ENCODE measurements at places on chromosomes 1 and 21.

DNA sequence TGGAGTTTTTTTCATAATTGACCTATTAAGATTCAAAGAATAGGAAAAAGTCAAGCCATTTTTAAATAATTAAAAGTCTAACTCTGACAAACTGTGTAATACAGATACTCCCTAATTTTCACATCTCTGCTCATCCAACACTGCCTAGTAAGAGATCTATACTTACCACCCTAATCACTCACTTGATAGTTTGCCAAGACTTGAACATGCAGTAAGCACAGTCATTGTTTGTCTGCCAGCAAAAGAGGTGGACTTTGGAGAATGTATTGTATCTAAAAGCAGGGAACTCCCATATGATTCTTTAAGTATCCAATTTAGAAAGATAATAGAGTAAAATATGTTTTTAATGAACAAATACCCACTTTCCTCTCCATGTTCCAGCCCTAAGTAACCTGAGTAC is 15.5 kb downstream of the TMEM59 start:
- DNase-seq, result no peak

GRCh38 chr1:67273591-67273990 is 34.1 kb upstream of the IL12RB2 start:
- DNase-seq, result no peak

DNA sequence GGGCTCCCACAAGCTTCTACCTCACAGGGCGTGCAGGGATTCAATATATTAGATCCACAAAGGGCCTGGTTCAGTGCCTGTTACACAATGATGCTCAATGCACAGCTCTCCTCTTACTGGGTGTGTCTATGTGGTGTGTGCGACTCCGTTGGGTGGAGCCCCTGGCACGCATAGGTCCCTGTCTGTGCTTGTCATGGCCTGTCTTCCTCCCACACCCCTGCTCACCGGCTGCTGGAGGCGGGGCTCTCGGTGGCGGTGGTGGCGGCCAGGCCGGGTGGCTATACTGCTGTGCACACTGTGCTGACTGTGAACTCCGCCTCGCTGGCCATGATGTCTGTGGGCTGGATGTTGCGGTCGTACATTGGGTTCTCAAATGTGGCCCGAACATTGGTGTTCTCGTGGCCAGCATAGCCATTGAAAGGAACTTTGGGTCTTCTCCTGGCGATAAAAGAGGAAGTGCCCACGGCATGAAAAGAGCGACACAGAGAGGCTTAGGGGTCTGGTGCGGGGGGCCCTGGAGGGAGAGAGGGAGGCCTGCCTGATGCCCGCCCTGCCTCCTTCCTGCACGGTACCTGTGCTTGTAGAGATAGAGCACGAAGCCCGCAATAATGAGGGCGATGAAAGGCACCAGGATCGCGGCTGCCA is 46.9 kb downstream of the ZSCAN20 start:
- no peak for DNase-seq

GRCh38 chr1:219514728-219515127 is 98.2 kb downstream of the ZC3H11B start:
- DNase-seq, result no peak

DNA sequence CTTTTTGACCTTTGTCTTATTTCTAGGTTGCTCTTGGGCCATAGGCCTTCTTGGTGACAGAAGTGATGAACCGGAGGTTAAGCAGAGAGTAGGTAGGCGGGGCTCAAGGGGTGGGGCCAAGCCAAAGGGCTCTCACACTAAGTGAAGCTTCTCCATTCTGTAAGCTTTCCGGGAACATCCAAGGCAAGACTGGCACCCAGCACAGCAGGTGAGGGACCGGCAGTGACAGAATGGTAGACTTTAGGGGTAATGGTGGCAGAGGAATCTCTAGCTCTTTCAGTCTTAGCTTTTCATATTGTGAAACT is at the start of gene TNFAIP8L2:
TSS of gene TNFAIP8L2 (plus strand) at position 135 of the 305 bp plus-strand sequence. CDS start 2,049 bp downstream, outside the sequence.
- DNase-seq, result no peak

DNA sequence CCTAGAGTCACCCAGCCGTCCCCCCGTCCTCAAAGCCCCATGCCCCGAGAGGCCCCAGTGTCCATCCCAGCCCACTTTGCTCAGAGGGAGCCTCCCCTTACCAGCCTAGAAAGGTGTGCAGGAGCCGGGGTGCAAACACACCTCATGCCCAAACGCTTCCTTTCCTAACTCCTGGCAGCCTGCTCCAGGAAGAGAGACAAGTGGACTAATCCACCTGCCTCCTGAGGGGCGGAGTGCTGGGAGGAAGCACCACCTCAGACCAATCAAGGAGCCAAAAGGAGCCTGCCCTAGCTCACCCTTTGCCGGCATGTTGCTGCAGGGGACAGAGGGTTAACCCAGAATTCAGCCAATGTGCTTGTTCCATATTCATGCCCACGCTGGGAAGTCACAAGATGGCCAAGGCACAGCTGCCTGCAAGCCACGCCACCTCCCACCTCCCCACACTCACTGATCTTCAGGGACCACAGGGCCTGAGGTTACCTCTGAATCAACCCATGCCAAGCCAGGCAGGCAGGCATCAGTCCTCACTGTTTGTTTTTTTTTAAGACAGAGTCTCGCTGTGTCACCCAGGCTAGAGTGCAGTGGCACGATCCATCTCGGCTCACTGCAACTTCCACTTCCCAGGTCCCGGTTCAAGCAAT is 27.8 kb downstream of the PLEKHA6 start:
- DNase-seq, result no peak

DNA sequence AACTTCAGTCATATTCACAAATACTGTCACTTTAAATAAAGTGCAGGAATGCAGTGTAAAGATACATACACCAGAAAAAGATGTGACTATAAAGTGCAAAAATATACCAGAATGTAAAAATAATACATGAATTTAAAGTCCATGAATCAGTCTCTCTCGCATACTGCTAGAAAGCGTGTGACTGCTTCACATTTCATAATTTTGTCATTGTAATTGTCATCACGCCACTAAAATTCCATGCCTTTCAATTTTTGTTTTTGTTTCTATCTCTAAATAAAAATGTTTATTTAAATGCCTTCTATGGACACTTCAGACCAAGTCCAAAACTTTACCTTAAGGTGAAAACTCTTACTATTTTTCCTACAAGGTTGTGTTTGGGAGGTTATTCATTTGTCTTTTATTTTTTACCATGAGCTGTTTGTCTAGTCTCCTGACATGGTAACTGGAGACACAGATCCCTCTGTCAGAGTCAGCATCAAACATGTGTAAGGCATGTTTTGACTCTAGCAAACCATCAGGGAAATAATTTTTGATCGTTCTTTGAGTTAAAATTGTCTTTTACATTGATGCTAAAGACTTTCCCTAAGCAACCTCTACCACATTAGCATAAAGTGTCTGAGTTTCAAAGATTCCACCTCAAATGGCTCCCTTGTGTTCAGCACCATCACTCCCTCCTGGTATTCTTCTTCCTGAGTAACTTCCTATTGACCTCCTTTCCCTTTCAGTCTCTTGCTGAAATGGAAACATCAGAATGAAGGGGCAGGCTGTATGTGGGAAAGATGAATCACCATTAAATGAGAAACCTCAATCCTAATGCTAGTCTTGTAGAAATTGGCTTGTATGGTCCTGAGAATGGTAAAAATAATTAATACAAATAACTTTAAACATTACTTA is 14.0 kb upstream of the AIM2 start:
- no peak for DNase-seq

- DNase-seq, result no peak
Measured at GRCh38 chr1:161778522-161778921, 12.4 kb downstream of the ATF6 start.

DNA sequence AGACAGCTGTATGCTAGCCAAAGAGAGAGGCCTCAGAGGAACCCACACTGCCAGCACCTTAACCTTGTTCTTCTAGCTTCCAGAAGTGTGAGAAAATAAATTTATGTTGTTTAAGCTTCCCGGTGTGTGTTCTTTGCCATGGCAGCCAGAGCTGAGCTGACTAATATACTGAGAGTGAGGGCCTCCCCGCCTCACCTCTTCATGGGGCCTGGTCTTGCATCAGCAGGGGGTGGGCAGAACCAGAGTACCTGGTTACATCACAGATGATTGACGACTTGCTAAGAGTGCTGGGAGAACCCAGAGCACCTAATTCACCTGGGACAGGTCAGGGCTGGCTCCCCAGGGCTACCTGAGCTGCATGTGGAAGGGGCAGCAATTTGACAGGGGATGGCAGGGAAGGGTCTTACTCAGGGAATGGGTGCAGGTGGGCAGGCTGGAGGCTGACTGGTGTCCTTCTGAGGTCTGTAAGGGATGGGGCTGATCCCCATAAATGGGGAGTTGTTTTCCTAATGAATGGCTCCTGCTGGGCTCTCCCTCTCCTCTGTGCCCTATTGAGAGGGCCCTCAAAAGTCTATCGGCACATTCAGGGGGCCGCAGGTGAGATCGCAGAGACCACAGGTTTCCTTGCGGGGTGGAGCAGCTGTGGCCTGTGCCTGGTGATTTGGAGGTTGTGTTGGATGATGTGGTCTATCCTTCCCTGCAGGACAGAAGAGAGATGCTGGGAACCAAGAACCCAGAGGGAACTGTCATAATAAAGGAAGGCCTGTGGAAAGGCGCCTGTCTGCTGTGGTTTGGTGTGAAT is 60.6 kb upstream of the ETV3 start:
- no peak for DNase-seq

Measured in nucleus accumbens (tissue), 56 donors.